ENCODE measurements at places on chromosomes 1 and 21.

DNA sequence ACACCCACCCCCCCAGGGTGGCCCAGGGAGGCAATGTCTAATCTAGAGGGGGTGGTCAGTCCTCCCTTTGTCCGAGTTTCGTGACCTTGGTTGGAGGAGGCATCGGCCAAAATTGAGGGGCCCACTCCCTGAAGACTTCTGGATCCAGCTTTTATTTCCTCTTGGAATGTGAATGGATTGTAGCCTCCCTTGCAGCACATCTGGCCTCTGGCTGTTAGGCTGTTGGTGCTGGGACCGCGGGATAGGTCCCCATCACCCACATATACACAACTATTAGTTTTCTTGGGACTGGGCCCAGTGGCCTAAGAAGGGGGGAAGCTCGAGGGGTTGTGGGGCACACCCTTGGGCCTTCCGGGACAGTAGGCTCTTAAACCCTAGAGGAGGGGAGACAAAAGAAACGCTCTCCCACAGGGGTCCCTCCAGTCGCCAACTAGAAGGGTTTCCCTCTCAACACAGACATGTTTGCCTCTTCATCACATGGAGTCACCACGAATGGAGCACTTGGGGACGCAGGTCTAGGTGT, 2.5 kb downstream of the LHX4 start:
- DNase-seq = no peak

- DNase-seq = no peak
Measured at GRCh38 chr1:84427250-84428188, 29.2 kb downstream of the DNASE2B start.

DNA sequence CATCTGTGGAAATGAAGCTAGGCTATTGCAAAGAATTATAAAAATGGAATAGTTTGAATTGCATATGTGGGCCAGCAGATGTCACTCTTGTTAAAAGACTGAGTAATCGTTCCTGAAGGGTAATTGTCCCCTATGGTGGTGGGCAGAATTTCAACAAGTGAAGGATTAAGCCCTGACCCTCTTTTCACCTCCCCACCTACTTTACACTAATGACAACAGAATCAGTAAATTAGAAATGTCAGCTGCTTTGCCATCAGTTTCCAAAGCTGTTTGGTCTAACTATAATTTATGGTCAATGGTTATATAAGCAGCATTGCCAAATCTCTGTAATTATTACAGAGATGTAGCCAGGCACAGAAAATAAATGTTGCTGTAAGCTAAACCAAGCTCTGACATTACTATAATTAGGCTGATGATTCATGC, 898.6 kb downstream of the AMY1C start:
- DNase-seq = no peak

- no peak for DNase-seq
Measured at GRCh38 chr1:150661156-150661555, 31.7 kb upstream of the ENSA start.

DNA sequence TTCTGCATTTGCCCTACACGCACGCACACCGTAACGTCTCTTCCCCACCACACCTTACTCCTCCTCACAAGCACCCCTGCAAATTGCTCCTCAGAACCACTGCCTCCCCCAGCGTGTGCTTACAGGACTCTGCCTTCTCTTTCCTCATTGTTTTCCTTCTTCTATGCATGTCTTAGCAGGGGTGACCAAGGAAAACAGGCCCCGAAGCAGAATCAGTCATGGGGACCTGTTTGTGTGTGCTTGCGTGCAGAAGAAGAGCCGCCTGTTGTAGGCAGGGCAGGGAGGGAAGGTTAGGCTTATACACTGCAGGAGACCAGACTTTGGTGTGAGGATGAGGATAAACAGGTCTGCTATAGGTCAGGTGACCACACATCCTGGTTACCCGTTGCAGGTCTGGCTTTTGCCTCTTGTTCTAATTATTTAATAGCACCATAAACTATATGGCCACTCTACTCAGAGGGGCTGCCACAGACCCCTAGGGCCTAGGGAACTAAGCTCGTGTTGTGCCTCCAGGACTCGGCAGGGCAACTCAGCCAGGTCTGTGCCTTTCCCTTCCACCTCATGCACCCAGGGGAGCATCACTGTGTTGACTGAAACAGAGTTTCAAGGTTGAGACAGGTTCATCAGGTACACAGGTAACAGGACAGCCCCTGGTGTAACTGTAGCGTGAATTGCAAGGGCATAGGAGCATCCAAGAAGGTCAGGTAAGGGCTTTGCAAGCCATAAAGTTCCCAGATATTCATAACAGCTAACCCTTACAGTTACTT, 60.8 kb upstream of the EPS8L3 start:
- DNase-seq = no peak

DNA sequence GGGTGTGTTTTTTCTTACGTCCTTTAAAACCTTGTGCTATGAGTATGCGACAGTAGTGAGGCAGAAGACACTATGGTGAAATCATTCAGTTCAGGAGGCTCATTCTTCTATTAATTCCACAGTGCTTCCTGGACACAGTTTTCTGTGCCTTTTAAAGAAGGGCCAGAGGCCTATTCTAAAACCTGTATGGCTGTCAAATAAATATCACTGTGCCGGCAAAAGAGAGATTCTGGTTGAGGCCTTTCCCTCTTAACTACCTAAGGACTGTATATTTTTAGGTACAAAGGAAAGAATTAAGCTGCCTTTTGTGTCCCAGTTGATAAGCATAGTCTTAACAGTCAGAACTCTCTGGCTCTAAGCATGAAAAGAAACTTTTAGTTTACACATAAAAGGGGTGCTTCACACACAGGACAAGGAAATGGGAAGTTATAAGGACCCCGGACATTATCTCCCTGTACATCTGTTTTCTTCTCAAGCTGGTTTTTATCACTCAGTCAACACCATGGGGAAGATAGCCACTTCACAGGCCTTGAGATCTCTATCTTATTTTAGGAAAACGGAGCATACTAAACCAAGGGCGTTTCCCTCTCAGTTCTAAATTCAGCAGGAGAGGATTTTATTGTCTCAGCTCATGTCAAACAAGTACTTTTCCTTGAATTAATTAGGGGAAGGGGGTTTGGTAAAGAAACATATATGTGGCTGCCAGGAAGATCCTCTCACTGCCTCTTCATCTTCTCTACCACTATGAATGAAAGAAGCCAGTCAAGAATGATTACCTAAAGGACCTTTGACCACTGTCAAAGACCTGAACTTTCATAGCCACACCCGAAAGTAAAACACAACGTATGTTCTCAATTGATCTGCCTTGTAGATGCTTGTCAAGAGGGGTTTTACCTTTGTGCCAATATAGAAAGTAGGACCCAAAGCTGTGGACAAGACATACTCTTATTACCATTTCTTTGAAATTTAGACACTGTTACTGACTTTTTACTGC, 71.4 kb upstream of the HSPA13 start:
- no peak for DNase-seq

GRCh38 chr21:35730325-35730724, 330.0 kb downstream of the SETD4 start:
- DNase-seq = no peak

DNA sequence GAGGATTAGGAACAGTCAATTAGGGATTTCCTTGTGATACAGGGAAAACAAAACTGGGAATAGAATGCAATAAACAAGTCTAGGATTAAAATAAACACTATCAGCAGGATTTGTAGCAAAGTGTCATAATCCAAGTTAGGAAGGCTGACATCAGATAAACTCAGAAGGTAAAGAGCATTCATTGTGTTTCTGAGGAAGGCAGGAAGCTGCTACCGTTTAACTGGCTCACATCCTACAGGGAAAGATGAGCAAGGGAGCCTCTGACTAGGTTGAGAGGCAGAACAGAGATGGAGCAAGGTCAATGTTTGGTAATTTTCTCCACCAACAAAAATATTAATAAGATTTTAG, 124.7 kb downstream of the POU2F1 start:
- DNase-seq = no peak

- no peak for DNase-seq
Measured at GRCh38 chr1:243271996-243272395, 16.2 kb downstream of the SDCCAG8 start.

DNA sequence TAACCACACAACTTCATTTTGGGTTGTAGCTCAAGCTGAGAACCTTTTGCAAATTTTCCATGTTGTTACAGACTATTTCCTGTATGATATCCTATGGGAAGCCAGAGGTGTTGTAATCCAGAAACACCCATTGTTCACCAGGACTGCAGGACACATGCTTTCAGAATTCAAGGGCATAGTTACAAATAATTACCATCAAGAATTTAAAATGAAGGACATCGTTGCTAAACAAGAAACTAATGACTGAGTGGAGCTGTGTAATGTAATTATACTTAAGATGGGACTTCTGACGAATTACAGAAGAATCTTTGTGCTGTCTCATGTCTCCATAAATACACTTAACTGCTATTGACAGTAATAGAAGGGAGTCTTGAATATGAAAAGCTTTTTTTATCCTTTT, 47.6 kb upstream of the HOOK1 start:
- no peak for DNase-seq

- DNase-seq = no peak
Measured at GRCh38 chr21:44969066-44969670, 29.3 kb downstream of the SLX9 start.

DNA sequence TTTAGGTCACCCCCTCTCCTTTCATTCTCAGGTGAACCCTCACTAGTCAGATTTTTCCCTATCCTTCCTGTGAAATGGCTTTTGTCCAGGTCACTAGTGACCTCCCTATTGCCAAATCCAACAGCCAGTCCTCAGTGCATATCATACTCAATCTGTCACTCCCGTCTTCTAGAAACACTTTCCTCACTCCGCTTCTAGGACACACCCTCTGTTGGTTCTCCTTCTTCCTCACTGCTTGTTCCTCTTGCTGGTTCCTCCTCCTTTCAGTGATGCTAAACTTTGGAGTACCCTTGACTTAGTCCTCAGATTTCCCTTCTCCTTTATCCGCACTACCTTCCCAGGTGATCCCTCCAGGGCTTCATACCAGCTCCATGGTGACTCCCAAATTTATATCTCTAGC, 94.3 kb downstream of the RNF220 start:
- peak; percentile 59 for DNase-seq

DNA sequence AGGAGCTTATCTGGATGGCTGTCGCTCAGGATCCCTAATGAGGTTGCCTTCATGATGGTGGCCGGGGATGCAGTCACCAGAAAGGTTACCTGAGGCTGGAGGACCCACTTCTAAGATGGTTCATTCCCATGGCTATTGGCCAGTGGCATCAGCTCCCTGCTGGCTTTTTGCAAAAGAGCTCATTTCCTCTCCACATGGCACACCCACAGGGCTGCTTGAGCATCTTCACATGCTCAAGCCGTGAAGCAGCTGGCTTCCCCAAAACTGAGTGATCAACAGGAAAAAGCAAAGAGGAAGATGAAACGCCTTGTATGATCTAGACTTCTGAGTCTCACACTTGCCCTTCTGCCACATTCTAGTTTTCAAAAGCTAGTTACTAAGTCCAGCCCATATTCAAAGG, 124.6 kb upstream of the CXADR start:
- peak; percentile 83 for DNase-seq

GRCh38 chr1:230681599-230681998, 32.3 kb downstream of the AGT start:
- DNase-seq = peak; percentile 32

- no peak for DNase-seq
Measured at GRCh38 chr1:70552662-70553566, 141.8 kb downstream of the CTH start.

GRCh38 chr1:186476264-186477040, 15.5 kb upstream of the PDC start:
- DNase-seq = no peak

DNA sequence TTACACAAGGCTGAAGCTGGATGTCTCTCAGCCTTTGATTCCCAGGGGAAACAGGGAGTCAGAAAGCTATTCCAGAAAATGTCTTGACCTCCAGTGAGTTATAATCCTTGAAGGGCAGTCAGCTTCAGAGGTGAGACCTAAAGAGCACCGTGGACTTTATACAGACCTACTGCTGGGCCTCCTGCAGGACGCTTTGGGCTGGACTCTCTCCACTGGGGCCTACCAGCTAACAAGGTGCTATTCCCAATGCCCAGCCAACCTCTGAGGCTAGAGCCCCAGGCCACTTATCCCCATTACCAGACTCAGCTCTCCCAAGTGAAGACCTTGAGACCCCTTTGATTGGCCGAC, 6.6 kb downstream of the SETD4 start:
- DNase-seq = no peak

DNA sequence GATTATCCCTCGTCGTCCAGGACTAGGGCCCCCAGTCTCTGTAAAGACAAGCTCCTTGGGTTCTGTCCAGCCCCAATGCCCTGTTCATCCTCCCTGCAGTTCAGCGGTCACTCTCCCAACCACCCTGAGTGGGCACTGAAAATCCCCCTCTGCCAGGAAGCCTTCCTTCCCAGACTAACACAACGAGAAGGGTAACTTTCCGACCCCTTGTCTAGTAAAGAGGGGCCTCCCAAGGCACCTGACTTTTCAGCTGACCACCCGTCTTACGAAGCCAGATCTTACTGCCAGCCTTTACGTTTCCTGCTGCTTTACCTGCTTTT, 13.4 kb downstream of the TMEM9 start:
- DNase-seq = no peak

DNA sequence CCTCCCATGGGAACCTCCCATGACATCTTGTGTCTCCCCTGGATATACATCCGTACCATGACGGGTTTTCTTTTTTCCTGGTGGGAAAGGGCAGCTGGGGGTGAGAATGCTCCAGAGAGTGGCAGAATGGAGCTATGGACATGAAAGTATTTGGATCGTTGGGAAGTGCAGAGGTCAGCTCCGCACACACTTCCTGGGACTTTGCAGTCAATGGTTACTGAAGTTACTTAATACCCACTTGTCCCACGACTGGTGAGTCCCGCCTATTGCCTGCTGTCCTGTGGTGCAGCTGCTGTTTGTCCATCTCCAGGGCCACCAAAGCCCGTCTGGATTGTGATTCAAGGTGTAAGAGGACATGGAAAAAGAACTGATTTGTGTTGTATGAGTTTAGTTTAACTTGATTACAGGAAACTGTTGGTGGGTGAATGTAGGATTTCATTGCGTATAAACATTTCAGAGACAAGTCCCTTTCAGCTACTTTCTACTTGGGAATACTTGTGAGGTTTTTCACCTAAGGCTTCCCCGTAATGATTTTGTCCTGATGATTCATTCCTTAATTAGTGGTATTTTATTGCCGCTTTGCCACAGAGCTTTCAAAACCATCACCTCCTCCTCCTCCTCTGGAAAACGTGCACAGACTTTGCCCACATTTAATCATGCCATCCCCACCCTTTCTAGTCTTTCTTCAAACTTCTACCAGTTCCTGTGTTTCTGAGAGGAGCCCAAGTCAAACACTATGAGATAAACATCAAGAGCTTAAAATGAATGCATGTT, 308.8 kb downstream of the KIF26B start:
- DNase-seq = no peak

- no peak for DNase-seq
Measured at GRCh38 chr1:239006276-239006675, 380.1 kb upstream of the CHRM3 start.

DNA sequence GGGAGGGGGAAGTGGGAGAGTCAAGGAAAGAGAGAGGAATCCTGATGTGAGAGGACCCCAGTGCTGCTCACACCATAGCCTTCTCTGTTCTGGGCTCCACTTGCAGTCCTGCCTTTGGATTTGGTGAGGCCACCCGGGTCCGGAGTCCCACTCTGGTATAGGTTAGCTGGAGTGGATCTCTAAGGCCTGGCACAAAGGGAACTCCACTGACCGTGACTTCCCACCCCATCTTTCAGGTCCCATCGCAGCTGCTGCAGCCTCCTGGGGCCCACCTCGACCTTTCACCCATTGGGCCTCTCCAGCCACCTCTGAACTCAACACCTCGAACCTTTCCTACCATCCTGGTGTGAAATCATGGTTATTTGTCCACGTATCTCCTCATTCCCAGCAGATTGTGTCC, 324.4 kb downstream of the MATN1 start:
- DNase-seq = no peak

All from inflammatory macrophage (primary cell).